ENCODE measurements at places on chromosomes 4 and X. TPM values are rescaled to one million over a fixed set of nuclear protein-coding genes. Genes with fewer than 3 reads are reported as not detected.

CXCL13 gene
- 2.4 TPM for total RNA-seq

POU4F2 gene
- 5.3 TPM for total RNA-seq

RADX gene
- 6.7 TPM for total RNA-seq

PABPC1L2B gene
- total RNA-seq: 1.2 TPM

DNA sequence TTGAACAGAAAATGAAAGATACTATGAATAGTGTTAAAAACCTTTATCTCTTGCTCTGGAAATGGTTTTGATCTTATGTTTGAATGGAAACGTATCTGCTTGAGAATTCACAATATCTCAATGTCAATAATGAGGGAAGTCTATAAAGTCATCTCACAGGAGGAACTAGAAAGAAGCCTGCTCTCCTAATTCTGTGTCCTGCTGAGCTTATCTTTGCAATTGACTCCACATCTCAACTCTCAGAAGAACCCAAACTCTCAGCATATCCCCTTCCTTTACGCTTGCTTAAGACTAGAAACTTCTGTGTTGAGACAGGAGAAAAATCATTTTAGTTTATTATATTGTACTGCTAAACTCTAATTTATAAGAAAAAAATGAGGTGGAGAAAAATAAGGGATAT, 8.3 kb upstream of the PF4V1 start:
- no peak for DNase-seq
